ENCODE measurements at places on chromosomes 7 and 10. TPM values are rescaled to one million over a fixed set of nuclear protein-coding genes. Genes with fewer than 3 reads are reported as not detected.

GRCh38 chr10:109966961-109967738, 40.6 kb upstream of the ADD3 start:
- DNase-seq: no peak

DNA sequence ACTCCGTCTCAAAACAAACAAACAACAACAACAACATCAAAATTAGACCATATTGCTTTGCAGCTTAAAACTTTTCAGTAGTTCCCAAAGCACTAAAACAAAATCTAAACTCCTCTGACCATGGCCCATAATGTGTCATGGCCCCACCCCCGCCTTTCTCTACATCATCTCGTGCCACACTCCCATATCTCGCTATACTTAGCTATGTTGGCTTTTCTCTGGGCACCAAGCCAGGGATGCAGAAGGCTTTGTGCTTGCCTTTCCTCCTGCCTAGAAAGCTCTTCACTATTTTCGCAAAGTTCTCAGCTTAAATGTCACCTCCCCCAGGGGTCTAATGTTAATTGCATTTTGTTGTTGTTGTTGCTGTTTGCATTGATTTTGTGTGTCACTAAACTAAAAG, 15.1 kb upstream of the SLC16A12 start:
- DNase-seq: no peak

- DNase-seq: no peak
Observed at GRCh38 chr10:124691421-124692099, 52.6 kb downstream of the FAM53B start.

DNA sequence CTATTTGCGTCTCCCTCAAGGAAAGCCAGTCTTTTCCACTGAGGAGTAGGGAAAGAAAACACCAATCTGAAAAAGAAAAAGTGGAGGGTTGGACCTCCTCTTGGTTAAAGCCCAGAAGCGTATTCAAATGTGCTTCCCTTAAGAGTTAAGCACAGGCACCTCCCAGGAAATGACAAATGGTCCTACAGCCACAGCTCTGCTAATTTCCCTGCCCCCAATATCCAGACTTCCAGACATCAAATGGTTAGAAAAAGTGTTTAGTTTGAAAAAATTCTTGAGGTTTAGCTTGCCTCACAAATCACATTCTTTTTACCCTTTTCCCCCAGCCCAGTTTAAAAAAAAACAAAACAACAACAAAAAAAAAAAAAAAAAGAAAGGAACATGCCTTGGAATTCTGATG, 19.0 kb upstream of the COL1A2 start:
- DNase-seq: no peak

DNA sequence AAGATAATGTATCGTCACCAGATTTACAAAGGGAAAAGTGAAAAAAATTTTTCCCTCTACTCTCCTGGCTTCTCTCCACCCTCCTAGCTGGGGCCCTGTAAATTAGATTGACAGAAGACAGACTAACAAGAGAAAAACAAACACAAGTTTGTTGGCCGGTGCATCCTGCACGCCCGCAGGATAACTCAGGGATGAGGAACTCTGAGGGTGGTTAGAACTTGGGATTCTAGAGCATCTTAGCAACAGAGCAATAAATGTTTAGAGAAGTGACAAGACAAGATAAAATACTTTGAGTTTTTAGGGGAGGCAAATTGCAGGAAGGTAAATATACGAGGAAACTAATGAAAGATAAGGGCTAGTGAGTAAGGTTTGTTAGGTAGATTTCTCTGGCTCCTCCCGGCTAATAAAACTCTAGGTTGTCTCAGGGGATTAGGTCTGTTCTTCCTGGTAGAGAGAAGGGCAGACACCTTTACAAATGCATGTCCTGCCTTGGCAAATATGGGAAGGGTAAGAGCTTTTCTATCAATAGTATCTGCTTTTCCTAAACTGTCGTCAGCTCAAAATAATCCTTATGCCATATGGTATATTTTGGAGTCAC, 4.3 kb upstream of the UCN3 start:
- no peak for DNase-seq

GRCh38 chr7:70728872-70729552, 402.9 kb upstream of the GALNT17 start:
- peak; percentile 86 for DNase-seq

- DNase-seq: no peak
Observed at GRCh38 chr7:141874787-141875186, 33.5 kb upstream of the PRSS37 start.

- no peak for DNase-seq
Observed at GRCh38 chr10:62694537-62695126, 109.9 kb upstream of the ADO start.

GRCh38 chr7:159068488-159068811, 76.2 kb downstream of the VIPR2 start:
- DNase-seq: no peak

- no peak for DNase-seq
Observed at GRCh38 chr7:137032436-137032835, 164.0 kb downstream of the CHRM2 start.

DNA sequence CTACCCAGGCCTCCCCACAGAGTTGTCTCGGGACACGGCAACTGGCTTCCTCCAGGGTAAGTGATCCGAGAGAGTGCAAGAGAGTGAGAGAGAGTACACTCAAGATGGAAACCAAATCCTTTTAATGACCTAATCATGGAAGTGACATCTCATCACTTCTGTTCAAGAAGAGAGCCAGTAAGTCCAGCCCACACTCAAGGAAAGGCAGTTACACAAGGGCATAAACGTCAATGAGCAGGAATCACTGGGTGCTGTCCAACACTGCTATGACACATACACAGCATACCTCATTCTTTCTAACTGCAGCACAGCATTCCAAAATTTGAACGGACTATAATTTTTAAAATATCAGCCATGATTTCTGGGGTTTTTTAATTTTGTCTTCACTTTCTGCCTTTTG, 29.3 kb upstream of the OSBPL3 start:
- no peak for DNase-seq

DNA sequence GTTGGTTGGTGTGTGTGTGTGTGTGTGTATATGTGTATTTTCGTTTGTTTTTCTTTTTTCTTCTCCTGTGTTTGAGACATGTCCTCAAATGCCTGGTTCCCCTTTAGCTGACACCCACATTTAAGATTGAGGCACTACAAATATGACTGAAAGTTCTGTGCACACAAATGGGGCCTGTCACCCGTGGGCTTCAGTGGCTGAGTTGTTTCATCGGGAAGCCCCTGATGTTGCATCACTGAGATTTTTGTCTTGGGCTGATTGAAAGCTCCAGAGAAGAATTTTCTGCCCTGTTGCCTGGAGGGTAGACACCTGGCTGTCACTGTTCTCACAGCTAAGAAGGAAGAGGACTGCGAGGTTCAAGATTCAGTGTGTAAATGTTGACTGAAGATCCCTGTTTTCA, 283.8 kb upstream of the C7orf33 start:
- no peak for DNase-seq

GRCh38 chr7:2811476-2812113, 32.5 kb downstream of the GNA12 start:
- DNase-seq: no peak

DNA sequence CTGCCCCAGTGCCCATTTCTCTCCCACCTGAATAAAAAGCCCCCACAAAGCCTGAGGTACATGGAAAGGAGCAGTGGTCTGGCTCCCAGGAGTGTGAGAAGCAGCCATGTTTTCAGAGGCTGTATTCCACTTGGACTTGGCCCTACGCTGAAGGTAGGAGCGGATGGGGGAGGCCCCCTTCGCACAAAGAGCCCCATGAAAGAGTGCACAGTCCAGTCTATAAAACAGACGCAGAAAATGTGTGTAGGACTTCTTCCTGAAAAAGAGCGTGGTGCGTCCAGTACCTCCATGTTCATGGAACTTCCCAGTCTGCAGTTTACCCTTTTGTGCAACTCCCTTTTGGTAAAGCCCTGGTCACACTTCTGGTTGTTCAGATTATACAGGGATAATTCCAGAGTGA, 69.3 kb downstream of the EGFR start:
- DNase-seq: no peak

- DNase-seq: peak; percentile 77
Observed at GRCh38 chr10:10677479-10677878, 340.2 kb upstream of the CELF2 start.

GRCh38 chr10:43965033-43965917, 316.6 kb upstream of the ZNF32 start:
- DNase-seq: no peak

DNA sequence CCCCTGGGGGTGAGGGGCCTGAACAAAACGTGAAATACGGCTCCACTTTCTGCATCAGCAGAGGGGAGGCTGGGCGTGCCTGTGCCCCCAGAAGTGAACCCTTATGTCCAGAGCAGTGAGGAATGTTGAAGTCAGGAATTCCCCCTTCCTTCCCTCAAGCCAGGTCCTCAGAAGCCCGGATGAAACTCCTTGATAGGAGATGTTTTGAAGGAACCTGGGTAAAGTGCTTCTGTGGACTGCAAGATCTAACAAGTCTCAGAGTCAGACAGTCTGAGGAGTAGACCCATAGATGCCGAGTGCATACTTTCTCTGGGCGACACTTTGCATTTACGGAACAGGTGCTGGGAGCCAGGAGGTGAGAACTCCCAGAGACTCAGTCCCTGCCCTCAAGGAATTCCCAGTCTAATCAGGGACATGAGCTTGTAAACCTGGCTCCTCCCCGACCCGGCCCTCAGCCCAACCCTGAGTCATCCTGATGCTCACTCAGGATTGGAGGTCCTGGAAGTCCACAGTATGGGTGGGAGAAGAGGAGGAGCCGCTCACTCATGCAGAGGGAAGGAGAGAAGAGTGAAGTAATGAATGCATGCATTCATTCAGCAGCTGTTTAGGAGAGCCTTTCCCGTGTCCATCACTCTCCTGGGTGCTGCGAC, 179.5 kb upstream of the ITGB1 start:
- DNase-seq: no peak

GRCh38 chr10:97512993-97513392, 14.3 kb downstream of the UBTD1 start:
- DNase-seq: no peak

GRCh38 chr10:33094263-33095051, 136.4 kb upstream of the ITGB1 start:
- no peak for DNase-seq

- DNase-seq: no peak
Observed at GRCh38 chr10:122499491-122499941, 38.2 kb downstream of the HTRA1 start.

GRCh38 chr10:130177250-130177649, 41.1 kb downstream of the GLRX3 start:
- DNase-seq: no peak

- DNase-seq: no peak
Observed at GRCh38 chr10:71504570-71504969, 107.8 kb downstream of the CDH23 start.

DNA sequence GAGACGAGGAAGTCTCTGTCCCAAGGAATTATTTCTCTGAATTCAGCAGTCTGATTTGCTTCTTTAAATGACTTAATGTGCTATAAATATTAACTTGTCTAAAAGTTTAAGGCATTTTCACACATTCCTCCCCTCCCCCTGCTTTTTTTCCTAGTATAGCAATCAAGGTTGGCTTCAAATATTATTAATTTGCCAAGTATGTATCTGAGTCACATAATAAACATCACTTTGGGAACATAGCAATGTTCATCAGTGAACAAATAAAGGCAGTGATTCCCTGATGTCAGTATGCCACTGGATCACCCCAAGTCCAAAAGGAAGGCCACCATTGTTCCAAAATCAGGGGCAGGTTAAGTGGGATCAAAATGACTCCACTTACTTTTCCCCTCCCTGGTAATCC, 40.5 kb downstream of the PDE6C start:
- DNase-seq: no peak

- no peak for DNase-seq
Observed at GRCh38 chr7:17279061-17279460, 19.4 kb upstream of the AHR start.

- no peak for DNase-seq
Observed at GRCh38 chr10:88672041-88672440, 7.8 kb downstream of the LIPF start.

GRCh38 chr7:128164061-128164954, 76.8 kb upstream of the LEP start:
- peak; percentile 55 for DNase-seq

DNA sequence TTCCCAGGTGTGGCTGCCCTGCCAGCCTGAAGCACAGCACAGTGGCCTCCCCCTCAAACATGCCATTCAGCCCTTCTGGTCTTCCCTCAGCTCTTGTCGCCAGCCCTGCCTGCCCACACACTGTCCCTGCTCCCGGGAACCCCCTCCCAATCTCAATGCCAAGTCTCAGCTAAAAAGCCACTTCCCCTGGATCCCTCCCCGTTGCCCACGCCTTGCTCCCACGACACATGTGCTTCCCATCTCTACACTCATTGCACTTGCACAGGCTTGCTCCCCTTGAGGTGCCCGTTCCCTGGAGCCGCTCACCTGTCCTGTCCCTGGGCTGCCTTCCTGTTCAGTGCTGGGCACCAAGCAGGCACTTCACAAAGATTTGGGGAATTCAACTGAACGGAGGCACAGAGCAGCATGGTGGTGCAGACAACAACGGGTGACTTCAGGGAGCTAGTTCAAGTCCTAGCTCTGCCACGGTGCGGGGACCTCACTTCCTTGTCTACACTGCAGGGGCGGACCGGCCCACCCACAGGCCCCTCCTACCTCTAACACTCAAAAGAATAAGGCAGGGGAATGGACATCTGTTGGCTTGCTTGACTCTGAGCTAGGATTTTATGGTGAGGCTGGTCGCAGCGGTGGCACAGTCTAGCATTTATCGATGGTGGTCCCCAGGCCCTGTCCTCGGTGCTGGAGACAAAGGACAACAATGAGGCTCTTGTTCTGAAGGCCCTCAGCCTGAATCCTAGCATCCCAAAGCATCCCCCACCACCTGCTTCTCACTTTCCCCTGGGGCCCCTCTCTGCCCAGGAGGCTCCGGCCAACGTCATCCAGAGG, 18.4 kb downstream of the RGS10 start:
- no peak for DNase-seq

CYP26C1 gene
- 0.42 TPM for total RNA-seq

KCNMA1 gene
- 2.0 TPM for total RNA-seq

BRAF gene
- 32.9 TPM for total RNA-seq

HABP2 gene
- total RNA-seq: not detected

ZNF804B gene
- total RNA-seq: not detected

BAG3 gene
- 11.4 TPM for total RNA-seq

ACTR3C gene
- total RNA-seq: 2.2 TPM

MACROH2A2 gene
- 12.1 TPM for total RNA-seq

PTTG1IP2 gene
- total RNA-seq: not detected

AKR1B15 gene
- not detected for total RNA-seq

OPN4 gene
- total RNA-seq: not detected

PLEKHS1 gene
- total RNA-seq: not detected

SEM1 gene
- total RNA-seq: 75.6 TPM

All from H9 (cell line).